Activated CD4-positive, alpha-beta T cell treated with anti-CD3 and anti-CD28 coated beads, Interleukin-2, Interleukin-4, amounts not matched to agents 100 ng/mL and 50 ng/mL, durations not matched to agents 16 hours and 8 hours (primary cell): ENCODE measurements at places on chromosomes 4 and X.

- no peak for DNase-seq
Measured at GRCh38 chr4:35942092-35942491, 302.2 kb downstream of the ARAP2 start.

DNA sequence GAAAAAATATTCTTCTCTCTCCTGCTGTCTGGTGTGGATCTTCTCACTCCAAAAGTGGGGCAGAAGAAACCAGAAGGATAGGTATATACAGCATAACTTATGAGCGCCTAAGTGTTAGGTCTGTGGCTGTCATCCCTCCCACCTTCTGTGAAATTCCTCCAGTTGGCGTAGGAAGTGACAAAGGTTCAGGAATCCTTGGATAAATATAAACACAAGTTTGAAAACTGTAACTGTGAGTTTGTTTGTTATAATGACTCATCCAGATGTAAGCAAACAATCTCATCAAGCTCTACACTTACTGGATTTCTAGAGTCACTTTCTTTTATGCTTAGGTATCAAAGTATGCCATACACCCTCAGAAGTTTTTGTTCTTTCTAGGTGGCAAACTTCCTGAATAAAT lies 405.2 kb downstream of the FAT4 start:
- DNase-seq, result no peak

- DNase-seq, result no peak
Measured at GRCh38 chr4:10240691-10241090, 124.1 kb upstream of the WDR1 start.

DNA sequence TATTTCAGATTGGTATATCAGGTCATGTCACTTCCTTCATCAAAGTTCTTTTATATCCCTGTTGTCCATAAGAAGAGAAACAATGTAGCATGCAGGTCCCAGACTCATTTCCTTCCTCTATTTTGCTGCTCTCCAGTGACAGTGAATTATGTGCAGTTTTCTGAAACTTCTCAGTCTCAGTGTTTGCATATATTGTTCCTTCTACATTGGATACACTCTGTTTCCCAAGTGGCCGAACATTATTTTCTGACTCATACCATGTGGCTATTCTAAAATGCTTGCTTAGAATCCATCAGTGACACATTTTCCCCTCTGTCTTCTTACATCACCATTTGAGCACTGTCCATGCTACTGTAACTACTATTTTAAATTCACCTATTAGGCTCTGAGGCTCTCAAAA lies 305.7 kb downstream of the PDHA2 start:
- no peak for DNase-seq

DNA sequence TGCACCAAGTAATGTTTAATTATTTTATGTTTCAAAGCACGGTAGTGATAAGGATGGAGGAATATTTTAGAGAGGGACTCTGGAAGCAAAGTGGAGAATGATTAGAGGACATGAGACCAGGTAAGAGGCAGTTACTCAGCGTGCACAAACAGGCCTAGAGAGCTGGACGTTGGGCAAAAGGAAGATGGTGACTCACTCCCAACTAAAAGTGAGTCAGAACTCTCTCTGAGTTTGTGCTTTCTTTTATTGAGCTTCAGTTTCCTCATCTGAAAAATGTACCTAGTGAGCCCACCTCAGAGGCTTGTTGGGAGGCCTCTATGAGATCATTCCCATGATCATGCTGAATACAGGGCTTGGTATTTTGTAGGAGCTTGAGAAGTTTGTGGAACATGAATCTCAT lies 1.6 kb upstream of the ZC4H2 start:
- DNase-seq, result no peak

DNA sequence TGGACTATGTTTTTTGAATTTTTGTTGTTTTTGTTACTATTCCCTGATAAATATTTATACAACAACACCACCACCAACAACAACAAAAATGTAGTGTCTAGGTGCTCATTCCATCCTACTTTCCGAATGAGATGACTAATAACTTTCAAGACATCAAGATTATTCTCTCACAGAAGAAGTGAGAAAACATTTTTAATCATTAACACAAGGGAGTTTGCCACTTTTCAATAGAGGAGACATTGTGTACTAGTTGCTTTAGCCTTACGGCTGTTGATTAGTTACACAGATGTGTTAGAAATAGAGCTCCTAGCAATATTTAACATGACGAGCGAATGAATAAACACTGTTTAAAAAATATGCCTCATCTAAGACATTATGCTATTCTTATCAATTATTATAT lies 898.8 kb downstream of the C4orf33 start:
- DNase-seq, result no peak
